CD4-positive, alpha-beta T cell treated with Interleukin-10 for 1 hour (primary cell): ENCODE measurements at places on chromosomes 2 and 18.

DNA sequence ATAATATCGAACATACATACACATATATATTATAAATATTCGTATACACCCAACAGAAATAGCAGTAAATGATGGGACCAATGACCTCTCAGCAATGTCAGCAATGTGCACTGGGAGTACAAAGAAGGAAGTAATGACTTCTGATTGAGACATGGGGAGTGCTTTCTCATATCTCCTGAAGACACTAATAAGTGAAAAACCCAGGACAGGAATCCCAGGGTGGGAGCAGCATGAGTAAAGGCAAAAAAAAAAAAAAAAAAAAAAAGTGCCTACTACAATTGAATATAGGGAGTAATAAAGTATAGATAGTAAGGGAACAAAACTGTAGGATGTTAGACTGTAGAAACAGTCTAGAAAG lies 491.3 kb downstream of the IRS1 start:
- no peak for DNase-seq

GRCh38 chr2:215780907-215781685 lies 232.3 kb downstream of the MREG start:
- no peak for DNase-seq

DNA sequence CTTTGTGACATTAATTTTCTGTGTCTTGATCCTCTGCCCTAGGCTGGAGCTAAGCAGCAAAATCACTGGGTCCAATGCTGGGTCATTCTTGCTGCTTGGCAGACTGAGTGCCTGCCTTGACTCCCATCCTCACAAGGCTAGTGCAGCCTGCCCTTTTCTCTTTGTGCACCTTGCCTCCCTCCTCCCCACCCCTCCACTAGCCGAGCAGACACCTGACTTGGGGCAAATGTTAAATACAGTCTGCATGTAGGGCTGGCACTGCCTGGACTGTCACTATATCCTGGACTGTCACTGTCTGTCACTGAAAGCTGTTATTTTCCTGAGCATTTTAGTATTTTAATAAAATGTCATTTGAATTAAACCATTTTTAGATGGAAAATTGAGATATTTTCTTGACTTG lies 33.4 kb downstream of the MAPRE2 start:
- no peak for DNase-seq

GRCh38 chr18:36650906-36651305 lies 177.9 kb downstream of the TPGS2 start:
- DNase-seq = no peak

DNA sequence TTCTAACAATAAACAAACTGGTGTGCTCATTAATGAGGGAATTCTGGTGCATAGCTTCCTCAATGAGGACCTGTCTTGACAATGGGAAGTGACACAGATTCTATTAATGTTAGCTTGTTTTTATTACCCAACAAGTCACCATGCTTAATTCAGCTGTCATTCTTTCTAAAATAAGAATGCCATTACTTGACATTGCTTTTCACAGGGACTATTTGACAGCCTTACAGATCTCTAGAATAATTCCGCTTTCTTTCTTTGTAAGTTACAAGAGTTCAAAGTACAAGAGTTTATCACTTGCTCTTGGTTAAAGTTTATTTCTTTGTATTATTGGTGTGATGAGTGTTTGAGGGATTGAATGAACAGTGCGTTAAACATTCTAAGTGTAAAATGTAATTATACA lies 127.0 kb upstream of the COL5A2 start:
- DNase-seq = no peak

- no peak for DNase-seq
These were observed 154.4 kb upstream of the TWIST2 start for GRCh38 chr2:238693337-238694093.

DNA sequence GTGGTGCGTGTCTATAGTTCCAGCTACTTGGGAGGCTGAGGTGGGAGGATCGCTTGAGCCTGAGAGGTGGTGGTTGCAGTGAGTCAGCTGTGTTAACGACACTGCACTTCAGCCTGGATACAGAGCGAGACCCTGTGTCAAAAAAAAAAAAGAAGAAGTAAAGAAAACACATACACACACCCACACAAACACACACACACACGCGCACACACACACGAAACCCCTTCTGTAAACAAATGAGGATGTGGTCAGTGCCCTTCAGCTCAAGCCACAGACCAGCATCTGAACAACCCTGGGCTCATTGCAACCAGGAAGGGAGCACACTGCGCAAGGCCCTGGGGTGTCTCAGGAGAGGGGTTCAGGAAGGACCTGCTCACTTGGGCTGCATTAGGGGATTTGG lies 47.9 kb upstream of the KCNF1 start:
- DNase-seq = peak; percentile 16

DNA sequence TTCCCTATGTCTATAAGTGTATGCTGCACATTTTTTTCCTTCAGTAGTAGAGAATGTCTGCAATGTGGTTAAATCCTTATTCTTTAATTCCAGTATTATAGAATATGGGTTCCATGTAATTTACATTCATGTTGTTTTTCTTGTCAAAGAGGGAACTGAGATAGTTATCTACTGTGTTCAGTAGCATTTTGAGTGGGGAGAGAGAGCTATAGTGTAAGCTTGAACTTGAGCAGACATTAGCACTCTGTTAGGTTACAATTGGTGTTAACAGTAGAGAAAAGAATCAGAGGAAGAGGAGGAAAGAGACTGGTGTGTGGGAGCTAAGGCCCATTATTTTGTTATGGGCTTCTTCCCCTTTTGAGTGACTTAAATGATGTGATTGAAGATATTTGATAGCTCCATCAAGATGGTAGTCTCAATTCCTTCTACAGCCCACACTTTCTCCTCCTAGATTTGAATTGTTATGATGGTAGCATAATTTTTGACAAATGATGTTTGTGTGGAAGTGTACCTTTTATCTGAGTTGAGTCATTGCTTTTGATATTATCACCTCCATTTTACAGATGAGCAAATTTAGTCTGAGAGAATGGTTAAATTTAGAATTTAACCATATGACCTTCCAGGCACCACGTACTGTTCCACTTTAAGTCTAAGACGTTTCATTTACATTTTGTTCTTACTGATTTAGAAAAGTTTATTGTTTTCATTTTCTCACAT lies 71.3 kb downstream of the FMNL2 start:
- DNase-seq = no peak

GRCh38 chr18:35185771-35186170 lies 55.1 kb upstream of the ZNF397 start:
- DNase-seq = no peak
